Stimulated activated CD4-positive, alpha-beta T cell treated with anti-CD3 and anti-CD28 coated beads, Interleukin-12 subunit alpha, Interleukin-12 subunit beta, amount 100 ng/mL, for 24 hours (primary cell): ENCODE measurements at places on chromosomes 1 and 21.
A peak's percentile ranks its signal among the peaks of the same experiment; 100 is the strongest.

- no peak for DNase-seq
Observed at GRCh38 chr21:36854391-36854790, 112.1 kb downstream of the HLCS start.

DNA sequence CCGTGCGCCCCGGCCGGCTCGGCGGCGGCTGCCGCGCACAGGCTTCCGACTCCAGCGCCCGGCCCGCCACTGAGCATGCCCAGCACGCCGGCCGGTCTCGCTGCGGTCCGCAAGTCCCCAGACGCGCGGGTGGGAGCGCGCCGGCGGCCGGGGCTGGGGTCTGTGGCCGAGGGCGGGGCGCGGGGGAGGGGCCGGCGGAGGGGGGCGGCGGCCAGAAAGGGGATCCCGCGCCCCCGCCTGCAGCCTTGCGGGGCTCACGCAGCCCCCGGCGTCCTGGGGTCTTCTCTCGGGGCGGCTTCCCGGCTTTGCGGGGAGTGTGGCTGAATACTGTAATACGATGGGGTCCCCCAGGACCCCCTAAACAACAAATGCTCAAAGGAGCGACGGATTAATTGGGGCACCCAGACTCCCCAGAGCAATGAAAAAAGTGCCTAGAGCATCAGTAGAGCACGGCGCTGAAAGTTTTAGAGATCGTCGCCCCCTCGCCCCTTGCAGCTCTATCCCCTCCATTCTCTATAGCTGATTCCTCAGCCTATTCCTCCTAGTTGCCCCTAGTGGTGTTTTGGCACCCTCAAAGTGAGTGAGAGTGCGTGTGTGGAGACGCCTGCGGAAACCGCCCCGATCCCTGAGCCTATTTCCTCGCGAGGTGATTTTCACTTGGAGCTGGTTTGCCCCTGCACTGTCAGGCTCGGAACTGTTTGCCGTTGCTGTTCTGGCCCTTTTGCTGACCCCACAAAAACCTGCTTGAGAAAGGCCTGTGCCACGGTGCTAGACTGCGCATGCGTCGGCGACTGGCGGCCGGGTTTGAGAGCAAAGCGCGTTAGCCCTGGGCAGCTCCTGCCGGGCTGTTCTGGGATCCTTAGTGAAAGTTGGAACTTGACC is at the start of gene VAV3:
TSS of gene VAV3 (minus strand) at position 71 of the 882 bp plus-strand sequence. CDS start 311 bp downstream, outside the sequence.
- peak; percentile 65 for DNase-seq

GRCh38 chr1:116911779-116912469 is 2.2 kb downstream of the PTGFRN start:
- DNase-seq: no peak

- no peak for DNase-seq
Observed at GRCh38 chr1:10903821-10904220, 107.4 kb upstream of the CASZ1 start.

GRCh38 chr1:147077936-147078605 is 94.2 kb downstream of the PRKAB2 start:
- DNase-seq: no peak

DNA sequence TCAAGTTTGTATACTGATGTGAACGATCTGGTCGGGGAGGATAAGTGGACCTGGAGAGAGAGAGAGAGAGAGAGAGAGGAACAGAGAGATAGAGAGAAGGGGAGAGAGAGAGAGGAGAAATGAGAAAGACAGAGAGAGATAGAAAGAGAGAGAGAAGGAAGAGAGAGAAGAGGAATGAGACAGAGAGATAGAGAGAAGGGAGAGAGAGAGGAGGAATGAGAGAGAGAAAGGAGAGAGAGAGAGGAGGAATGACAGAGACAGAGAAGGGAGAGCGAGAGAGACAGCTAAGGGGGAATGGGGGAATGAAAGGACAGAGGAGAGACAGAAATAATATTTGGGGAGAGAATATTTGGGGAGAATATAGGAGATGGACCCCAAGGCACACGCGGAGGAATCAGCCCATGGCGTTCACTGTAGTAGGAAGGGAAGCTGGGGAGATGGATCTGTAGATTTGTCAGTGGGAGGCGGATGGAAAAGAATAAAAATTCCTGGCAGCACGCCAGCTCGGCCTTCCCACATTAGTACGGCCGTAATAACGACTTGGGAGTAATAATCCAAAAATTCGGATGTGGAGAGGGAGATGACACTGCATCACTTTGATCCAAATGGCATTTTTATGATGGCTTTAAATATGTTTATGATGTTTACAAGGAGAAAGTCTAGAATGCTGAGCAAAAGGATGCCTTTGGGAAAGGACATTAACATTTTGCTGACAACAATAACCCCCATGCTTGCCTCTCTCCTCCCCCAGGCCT is 159.8 kb upstream of the KCNJ6 start:
- DNase-seq: no peak

DNA sequence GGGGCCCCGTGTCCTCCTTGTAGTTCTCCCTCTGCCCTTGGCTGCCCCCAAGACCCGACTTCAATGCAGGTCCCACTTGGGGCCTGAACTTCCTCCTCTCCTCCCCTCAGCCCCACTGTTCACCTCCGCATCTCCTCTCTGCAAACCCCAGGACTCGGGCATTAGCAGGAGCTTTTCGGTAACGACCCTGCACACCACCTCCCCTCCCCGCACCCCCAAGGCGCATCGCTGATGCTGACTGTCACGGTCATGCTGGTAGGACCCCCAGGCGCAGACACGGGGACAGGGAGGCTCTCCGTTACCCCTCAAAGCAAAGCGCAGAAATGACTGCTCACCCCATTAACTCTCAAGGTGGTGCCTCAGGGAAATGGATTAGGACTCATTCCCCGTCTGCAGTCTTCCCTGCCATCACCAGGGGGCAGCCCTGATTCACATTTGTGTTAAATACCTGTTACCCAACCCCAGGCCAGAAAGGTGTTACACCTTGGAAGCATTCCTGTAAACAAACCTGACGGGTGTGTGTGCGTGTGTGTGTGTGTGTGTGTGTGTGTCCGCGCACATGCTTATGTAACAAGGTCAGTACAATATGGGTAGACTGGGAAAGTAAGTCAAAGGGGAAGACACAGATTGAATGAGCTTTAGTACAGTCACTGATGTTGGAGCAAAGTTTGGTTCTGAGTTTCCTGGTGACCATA is 6.4 kb upstream of the GUCA2B start:
- DNase-seq: peak; percentile 70

GRCh38 chr1:36083635-36084496 is at the start of gene TEKT2:
Gene TEKT2 (plus strand): TSS chr1:36084094. CDS start chr1:36084922, 828 bp downstream.
- no peak for DNase-seq

GRCh38 chr1:197908716-197909220 is 6.3 kb downstream of the C1orf53 start:
- no peak for DNase-seq

GRCh38 chr1:68916221-68916902 is 419.5 kb upstream of the DEPDC1 start:
- DNase-seq: no peak

GRCh38 chr1:15207031-15207828 is 39.8 kb upstream of the FHAD1 start:
- DNase-seq: no peak

DNA sequence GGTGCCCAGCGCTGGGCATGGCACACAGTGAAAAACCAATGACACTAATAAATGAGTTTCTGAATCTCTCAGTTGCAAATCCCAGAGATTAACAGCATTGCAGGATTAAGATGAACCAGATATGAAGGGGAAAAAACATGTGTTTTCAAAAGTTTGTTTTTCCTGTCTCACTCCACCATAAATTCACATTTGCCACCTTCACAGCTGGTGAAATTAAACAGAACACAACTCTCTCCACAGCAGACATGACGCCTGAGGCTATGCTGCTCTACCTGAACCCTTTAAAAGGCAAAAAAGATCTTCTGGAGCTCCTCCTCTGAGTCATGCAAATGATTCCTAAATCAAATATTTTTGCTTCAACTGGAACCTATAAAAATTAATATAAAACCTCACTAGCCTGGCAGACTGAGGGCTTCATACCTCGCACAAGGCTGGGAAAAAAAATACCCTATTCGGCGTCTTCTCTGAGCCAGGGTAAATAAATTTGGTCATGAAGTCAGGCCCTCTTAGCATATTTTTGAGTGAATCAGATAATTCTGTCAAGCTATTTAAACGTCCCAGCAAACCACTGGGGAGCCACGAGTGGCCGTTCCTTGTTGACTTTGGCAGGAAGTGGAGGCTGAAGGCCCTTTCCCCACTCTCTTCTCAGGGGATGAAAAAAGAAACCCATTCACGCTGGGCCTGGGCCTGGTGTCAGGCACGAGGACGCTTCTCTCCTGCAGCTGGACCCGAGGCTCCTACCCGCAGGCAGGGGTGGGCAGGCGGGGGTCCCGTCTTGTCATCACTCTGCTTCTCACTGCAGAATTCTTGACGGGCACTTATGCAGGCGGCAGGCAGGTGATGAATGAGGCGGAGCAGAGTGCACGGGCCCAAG is 53.0 kb downstream of the DMRTB1 start:
- no peak for DNase-seq

DNA sequence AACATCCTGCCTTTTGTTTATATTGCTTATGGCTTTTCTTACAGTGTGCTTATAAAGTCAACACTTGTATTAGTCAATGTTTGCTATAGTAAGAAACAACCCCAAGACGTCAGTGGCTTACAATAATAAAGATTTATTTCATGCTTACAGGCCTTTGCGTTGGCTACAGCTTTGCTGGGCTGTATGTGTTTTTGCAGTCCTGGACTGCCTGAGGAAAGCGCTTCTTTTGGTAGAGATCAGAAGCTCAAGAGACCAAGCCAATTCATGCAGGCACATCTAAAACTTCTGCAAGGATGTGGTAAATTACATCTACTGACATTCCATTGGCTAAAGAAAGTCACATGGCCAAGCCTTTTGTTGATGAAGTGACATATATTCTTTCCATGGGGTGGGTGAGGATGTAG is 17.5 kb upstream of the PRKAA2 start:
- no peak for DNase-seq

DNA sequence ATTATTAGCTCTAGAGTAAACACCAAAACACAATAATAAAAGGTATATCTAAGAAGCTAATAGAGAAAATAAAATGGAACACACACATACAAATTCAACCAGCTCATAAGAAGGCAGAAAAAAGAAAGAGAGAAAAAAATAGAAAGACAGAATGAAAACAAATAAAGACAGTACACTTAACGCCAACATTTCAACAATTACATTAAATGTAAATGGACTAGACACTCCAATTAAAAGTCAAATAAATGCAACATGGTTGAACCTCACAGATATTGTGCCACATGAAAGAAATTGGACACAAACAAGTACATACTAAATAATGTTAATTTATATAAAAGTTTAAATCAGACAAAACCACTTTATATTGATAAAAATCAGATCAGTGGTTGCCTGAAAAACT is 56.0 kb downstream of the SLC44A5 start:
- DNase-seq: no peak
